Activated naive CD4-positive, alpha-beta T cell treated with anti-CD3 and anti-CD28 coated beads, Interleukin-2, amount 50 U/mL, for 16 hours (primary cell): ENCODE measurements at places on chromosomes 2 and 18.

DNA sequence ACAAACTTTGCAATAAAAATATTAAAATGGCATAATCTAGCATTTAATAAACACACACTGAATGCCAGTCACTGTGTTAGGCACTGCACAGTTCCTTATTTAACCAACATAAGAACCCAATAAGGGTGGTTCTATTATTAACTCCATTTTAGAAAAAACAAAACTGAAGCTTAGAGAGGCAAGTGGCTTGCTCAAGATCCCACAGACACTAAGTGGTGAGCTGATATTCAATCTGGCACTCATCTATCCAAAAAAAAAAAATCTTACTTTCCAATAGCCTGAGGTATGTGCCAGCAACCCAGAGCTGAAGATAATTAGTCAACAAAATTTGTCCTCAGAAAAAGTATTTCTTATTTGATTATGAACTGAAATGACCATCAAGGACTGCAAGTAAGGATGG is 799 bp downstream of the CYTIP start:
- no peak for DNase-seq

GRCh38 chr2:151040039-151040438 is 221.6 kb downstream of the RBM43 start:
- DNase-seq, result no peak

GRCh38 chr2:114614592-114614991 is 172.2 kb downstream of the DPP10 start:
- no peak for DNase-seq

- DNase-seq, result no peak
These were observed 9.0 kb downstream of the EPB41L3 start for GRCh38 chr18:5534845-5535244.

- DNase-seq, result no peak
These were observed 402.5 kb upstream of the SPRED2 start for GRCh38 chr2:65834771-65835475.

- DNase-seq, result peak; percentile 67
These were observed 15.9 kb downstream of the POLI start for GRCh38 chr18:54284981-54285785.

GRCh38 chr2:217751192-217751591 is 251.6 kb downstream of the TNS1 start:
- DNase-seq, result no peak

DNA sequence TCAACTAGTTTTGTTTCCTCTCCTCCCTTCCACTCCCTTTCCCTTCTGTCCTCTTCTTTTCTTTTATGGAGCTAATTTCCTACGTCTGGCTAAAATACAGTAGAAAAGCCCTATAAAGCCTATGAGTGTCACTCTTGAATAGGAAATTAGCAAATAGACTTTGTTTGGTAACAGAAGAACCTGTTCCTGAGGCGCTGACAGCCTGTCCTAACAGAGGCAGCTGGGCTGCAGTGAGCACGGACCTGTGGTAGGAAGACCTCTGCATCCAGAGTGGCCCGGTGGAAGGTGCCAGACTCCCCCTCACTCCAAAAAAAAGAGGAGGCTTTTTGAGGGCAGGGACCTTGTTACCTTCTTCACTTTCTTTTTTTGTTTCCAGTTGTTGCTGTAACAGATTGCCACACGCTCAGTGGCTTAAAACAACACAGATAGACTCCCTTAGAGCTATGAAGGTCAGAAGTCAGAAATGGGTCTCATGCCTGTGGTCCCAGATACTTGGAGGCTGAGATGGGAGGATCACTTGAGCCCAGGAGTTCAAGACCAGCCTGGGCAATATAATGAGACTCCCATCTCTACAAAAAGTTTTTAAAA is 81.2 kb upstream of the TXNDC2 start:
- no peak for DNase-seq

DNA sequence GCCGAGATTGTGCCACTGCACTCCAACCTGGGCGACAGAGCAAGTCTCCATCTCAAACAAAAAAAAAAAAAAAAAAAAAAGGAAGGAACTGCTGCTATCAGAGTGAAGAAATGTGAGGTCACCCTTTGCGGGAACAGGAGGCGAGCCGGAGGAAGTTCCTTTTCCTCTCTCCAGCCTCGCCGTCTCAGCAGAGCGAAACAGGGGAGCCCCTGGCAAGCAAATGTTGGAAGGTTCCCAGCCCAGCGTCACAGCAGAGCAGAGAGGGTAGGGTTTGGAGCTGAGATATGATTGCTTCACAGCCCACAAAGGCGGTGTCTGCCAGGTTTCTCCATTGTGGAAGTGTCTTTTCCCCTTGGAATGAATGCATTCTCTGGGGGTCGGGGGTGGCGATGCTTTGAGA is 28.5 kb downstream of the SLC20A1 start:
- no peak for DNase-seq

GRCh38 chr2:58432491-58433170 is 191.5 kb upstream of the FANCL start:
- DNase-seq, result no peak

DNA sequence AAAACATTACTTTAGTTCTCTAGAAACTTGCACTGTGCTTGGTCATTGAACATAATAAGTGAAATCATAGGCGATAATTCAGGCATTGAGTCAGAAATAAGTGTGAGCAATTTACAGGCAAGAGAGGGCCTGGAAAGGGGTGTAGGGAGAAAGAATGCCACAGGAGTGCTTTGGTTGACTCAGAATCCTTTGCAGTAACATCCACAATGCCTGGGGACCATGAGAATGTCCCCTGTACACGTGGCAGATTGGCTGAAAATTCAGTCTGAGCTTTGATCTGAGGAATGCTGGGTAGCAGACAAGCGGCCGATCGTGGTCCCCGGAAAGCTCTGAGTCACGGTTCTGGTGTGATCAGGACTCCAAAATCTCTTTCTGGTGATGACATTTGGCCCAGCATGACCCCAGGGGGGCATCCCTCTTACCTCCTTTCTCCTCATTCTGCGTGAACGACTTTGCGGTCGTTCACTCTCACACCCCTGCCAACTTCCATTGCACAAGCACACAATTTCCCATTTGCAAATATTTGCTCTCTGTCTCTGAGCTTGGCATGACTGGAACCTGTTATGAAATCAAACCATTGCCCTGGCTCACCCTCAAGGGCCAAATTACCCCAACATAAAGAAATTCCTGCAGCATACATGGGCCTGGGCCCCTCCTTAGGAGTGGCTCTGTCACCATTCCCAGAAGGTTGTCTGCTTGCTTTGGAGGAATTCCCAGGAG is 305.0 kb upstream of the EPAS1 start:
- DNase-seq, result no peak

DNA sequence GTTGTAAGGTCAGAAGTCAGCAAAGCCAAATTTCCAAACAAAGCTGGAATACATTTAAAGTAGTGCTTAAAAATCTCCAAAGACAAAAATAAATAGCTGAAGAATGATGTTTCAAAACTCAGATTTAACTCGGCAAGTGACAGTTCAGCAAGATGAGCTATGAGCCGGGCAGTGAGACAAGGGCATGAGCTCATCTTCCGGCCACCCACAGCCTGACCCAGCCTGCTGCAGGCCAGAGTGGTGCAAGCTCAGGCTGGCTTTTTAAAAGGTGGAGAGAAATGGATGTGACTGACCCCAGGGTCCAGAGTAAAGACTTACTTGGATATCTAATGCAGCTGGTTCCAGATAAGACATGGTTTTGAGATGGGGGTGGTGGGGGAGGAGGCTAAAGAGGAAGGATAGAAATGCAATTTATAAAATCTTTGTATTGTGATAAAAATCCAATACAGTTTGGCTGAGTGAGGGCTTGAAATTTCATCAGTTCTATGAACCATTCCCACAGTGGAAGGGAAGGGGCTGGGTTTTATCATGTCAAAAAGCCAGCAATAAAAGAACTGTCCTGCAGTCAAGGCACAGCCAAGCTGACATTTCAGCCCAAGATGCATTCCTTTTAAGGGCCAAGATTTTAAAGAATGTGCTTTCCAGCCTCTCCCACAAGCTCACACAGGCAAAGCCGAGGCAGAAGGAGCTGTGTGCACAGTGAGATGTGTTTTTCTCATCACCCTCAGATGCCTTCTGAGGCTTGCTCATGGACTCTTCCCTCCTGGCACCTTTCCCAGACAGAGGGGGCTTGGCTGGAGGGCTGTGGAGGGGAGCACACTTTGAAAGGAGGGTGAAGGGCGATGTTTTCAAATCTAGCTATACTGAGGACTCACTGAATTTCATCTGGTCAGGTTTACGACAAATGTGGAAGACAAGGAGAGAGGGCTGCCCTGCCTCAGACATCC is 97.9 kb upstream of the KLHL29 start:
- DNase-seq, result no peak
